ENCODE measurements at places on chromosomes 2 and 18.

DNA sequence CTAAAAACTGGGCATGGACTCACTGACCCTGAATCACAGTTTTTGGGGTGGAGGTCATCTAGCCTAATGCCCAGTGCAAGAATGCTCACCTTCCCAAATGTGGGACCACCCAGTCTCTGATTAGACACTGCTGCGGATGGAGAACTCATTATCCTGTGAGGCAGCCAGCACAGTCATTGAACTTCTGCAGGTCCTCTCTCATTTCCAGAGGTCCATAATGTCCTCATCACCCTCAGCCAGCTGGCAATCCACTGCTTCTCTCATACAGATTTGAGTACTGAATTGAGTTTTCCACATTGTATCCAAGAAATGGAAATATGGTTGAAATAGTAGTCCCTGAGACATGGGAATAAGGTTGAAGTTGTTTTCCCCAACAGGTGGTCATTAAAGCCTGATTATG is 5.0 kb upstream of the MYO5B start:
- no peak for DNase-seq

DNA sequence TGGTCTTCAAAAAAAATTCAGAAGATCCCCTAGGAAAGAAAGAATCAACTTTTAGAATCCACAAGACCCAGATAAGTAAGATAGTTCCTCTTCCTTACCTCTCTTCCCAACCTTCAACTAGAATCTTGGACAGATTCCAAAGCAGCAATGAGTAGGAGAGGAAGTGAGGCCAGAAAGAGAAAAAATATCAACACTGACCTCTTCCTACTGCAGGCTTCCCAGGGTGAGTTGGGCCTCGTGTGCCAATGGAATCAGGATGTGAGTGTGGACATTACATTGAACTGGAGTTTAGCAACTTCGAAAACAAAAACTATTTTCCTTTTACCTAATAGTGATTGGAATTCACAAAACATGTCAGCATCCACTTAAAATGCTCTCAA is 102.5 kb upstream of the PIEZO2 start:
- no peak for DNase-seq

DNA sequence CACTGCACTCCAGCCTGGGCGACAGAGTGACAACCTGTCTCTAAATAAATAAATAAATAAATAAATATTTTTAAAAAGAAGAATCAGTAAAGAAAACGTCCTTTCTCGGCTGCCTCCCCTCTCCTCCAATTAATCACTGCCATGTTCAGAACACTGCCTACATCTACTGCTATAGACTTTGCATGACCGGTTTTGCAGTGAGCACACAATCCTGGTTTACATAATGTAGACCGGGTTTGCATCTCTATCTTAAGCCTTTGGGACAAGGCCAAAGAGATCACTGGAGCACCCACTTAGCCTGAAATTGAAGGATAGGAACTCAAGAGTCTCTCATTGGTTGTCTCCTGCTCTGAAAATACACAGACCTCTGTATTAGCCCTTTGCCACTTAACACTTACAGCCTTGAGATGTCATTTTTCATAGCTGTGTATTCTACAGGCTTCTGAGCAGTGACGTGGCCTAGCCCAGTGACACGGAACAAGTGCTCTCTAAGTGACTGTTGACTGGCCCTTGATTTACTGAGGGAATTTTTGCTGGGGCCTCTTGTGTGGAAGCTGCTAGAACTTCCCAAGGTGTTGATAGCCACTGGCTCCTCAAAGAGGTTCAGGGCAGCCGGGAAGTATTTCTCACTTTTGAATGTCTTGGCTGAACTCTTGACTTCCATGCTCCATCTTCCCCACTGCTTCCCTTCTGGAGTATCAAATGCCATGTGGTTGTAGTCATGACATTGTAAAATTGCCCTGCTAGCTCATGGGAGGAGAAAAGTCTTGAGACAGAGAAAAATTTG is 45.3 kb upstream of the CCBE1 start:
- no peak for DNase-seq

DNA sequence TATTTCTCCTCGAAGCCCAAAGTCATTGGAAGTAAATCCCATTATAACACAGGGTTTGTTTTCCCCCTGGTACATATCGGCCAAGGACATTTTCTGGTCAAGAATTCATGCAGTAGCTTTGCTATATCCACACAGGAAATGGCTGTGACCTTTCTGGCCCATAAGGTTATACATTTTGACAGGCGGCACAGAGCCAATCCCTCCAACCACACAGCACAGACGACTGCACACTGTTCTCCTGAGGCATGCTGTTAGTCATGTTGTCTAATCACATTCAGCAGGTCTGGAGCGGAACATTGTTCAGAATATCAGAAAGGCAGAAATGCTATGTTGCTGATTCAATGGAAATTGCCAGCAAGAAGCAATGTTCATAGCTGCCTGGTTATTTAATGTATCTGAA is 742.3 kb upstream of the SLC8A1 start:
- no peak for DNase-seq

- DNase-seq = no peak
These were observed 25.6 kb downstream of the FAP start for GRCh38 chr2:162217598-162217997.

Data from NCI-H526 (cell line).